CD4-positive, alpha-beta T cell treated with Interleukin-10 for 1 hour (primary cell): ENCODE measurements at places on chromosomes 11 and 22.

DNA sequence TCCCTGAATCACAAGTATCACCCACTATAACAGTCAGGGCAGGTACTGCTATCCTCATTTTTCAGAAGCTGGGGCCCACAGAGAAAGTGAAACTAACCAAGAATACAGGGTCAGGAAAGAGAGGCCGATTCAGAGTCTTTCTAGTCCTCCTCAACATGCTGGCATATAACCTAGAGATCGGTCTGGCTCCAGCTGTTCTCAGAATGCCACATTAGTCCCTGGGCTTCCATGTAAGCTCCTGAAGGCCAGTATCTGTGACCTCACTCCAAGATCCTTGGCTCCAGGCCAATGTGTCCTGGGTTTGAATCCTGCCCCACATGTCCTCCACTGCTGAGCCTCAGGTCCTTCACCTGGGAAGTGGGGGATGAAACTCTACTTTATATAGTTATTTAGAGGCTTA is 50.4 kb downstream of the TENM4 start:
- DNase-seq, result no peak

DNA sequence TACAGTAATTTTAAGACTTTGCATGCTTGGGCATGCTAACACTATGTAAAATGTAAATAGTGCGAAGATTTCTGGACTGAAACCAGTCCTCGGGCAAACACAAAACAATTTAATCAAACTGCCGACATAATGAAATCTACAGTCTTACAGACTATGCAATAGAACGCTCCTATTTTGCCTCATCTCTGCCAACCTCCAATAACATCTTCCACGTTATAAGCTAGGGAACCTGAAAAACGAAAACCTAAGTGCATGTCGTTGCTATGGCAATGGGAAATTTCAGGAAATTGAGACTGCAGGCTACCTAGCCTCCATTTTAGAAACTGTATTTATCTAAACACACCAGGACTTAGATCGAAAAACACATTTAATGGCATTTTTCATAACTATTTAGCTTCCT is 1.1 kb downstream of the CSTF3 start:
- DNase-seq, result peak; percentile 33

DNA sequence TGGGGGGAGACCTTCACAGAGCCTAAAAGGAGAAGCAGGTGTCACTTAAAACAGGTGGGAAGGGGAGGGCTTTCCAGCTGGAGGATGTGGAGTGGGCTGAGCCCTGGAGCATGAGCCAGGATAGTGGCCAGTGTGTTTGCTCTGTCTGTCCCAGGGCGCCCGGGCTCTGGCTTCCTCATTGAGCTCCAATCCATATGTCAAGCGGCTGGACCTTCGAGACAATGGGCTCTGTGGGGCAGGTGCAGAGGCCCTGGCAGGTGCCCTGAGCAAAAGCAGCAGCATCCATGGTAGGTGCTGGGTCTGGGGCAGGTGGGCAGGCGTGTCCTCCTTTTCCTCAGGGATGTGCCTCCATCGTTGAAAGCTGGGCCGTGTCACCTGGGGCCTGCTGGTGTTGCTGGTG is 2.0 kb downstream of the LRRC74B start:
- DNase-seq, result no peak

- DNase-seq, result no peak
Measured at GRCh38 chr11:123905826-123906225, 3.9 kb downstream of the OR8D4 start.

GRCh38 chr22:26045051-26045450 is 124.2 kb upstream of the SEZ6L start:
- no peak for DNase-seq

DNA sequence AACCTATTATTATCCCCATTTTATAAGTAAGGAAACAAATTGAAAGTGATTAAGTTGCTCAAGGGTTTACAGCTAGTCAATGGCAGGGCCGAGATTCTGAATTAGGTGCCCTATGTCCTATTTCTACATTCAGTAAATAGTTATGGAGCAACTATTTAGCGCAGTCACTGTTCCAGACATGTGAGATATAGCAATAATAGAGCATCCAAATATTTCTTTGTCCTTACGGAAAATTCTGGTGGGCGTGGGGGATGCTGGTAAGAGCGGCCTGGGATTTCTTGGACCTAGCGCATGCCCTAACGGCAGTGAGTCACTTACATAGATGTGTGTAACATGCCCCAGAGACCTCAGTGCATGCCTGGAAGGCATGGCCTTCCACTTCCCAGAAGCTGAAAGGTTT is 4.4 kb downstream of the DTX4 start:
- DNase-seq, result no peak

DNA sequence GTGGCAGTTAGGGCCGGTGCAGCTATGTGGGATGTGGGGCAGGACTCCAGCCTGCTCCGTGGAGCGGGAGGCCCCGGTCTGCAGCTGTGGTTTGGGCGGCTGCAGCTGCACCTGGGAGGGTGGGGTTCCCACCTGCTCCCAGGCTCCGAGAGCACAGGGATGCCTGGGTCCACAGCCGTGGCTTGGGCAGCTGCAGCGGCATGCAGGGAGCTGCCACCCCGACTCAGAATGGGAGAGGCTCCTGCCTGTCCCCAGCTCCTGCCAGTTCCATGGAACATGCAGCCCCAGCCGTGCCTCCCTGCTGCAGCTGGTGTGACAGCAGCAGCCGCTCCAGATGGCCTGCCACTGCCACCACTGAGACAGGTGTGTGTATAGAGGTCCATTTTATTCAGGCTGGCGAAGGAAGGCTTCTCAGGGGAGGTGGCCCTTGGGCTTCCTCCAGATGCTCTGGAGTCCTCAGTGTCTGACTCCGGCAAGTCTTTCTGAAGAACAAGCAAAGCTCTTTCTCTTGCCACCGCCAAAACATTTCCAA is 21.8 kb upstream of the UPK3A start:
- no peak for DNase-seq

DNA sequence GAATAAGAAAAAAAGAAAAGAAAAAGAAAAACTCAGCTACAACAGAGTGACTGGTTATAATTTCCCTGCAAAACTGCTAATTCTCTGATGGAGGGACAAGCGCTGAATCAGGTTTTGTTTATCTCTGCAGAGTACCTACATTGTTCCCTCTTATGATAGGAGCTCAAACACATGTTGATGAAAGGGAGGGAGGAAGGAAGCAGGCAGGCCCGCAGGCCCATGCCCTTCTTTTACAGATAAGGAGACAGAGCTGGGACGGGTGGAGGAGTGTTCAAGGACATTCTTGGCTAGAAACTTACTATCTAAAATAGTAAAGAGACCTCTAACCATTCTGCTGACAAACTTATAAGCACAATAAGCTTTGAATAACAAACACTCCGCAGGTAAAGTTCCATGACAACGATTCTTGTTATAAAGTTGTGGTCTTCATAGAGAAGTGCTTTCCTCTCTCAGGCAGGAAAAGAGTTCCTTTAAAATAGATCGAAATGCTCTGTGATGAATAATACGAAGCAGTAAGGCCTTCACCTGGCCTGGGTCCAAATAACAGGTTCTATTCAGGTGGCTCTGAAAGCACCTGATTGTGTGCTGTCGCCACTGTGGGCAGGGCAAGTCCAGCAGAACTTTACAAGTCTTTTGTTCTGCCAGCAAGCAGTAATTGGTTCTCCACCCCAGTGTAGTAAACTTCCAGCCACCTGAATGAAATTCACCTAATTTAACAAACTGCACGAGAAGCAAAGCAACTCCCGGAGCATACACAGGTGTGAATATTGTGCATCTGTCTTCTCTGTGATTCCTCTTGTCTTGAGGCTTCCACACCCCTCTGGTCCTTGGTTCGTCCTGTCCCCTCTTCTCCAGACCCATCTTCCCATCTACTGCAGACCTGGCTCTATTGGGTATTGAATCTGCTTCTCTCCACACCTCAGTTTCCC is 15.3 kb upstream of the MICAL2 start:
- no peak for DNase-seq

GRCh38 chr11:830295-831117 is 2.2 kb upstream of the CD151 start:
- peak; percentile 69 for DNase-seq

GRCh38 chr11:2299773-2300172 is 1.9 kb downstream of the C11orf21 start:
- DNase-seq, result no peak

- no peak for DNase-seq
Measured at GRCh38 chr11:47566149-47566698, 825 bp downstream of the PTPMT1 start.

- DNase-seq, result no peak
Measured at GRCh38 chr22:38935616-38936015, 21.8 kb upstream of the APOBEC3A start.

- DNase-seq, result no peak
Measured at GRCh38 chr22:30704978-30705377, 10.3 kb downstream of the OSBP2 start.

DNA sequence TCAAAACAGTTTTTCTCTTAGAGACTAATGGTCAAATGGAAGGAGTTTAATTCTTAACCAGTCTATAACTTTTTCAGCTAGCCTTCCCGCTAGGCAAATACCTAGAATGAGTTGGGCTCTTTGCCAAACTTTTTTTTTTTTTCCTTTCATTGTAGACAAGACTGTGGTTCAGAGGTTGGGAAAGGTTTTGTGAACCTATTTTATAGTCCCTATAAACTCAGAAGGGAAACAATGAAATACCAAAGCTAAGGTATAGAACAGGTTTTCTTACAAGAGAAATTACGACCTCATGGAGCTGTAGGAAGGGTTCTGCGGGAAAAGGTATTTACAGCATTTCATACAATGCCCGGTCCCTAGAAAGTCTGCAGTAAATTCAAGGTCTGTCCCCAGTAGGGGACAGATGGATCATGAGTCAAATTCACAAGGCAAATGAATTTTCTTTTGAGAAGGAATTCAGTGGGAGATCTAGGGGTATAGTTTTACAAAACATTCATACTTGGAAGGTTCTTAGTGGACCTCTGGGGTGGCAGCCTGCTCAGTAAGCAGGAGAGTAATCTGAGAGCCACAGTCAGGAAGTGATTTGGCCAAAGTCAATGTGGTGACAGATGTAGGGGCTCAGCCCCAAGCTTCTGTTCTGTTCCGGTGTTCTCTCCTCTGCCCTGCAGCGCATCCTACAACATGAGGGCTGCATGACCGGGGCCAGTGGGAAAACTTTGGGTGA is 146.8 kb downstream of the DBX1 start:
- DNase-seq, result no peak

DNA sequence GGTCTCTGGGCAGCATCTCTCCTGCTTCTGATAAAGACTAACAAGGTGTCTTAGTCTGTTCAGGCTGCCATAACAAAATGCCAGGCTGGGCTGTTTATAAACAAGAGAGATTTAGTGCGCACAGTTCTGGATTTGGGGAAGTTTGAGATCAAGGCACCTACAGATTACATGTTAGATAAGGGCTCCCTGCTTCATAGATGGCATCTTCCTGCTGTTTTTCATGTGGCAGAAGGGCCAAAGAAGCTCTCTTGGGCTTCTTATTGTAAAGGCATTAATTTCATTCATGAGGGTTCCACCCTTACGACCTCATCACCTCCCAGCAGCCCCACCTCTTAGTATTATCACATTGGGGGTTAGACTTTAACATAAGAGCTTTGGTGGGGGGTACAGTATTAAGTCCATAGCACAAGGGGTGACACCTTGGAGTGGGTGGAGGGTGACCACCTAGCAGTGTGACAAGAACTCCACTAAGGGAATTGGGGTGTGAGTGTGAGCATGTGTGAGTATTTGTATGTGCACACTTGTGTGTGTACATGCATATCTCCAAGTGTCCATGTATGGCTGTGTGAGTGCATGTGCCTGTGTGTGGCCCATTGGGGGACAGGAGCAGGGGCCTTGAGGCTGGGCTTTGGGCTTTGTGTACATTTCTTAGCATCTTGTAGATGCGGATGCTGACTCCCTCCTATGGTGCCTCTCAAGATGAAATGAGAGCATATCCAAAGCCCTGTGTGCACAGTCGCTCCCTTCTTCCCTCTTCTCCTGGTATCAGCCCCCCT is 42.7 kb downstream of the BCR start:
- DNase-seq, result no peak

GRCh38 chr11:8025816-8026215 is 38.7 kb downstream of the EIF3F start:
- no peak for DNase-seq

- DNase-seq, result no peak
Measured at GRCh38 chr11:102251423-102251822, 65.9 kb upstream of the BIRC3 start.

DNA sequence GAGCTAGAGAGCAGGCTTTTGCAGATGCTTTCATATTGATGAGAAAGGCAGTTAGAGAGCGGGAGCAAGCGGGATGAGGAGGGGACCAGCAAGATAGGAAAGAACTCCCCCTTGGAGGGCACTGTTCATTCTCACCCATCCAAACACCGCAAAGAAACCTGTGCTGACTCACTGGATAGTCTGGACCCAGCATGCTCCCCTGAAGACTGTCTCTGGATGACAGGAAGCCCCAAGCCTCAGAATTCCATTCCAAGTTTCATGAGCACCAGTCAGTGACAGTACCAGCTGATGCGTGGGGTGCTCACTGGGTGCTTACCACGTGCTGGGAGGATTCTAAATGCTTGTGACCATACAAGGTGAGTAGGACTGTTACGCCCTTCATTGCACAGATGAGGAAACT is 34.2 kb downstream of the MICAL3 start:
- DNase-seq, result no peak

DNA sequence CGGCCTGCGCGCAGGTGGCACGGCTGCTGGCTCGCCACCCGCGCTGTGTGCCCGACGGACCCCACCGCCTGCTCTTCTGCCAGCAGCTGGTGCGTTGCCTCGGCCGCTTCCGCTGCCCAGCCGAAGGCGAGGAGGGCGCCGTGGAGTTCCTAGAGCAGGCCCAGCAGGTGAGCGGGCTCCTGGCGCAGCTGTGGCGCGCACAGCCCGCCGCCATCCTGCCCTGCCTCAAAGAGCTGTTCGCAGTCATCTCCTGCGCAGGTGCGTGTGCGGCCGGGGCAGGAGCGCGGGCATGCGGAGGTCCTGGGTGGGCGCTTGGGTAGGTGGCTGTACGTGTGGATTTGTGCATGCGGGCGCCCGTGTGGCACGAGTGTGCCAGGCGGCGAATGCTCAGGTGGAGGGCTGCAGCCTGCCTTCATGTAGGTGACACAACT is 8.0 kb downstream of the USP35 start:
- no peak for DNase-seq

DNA sequence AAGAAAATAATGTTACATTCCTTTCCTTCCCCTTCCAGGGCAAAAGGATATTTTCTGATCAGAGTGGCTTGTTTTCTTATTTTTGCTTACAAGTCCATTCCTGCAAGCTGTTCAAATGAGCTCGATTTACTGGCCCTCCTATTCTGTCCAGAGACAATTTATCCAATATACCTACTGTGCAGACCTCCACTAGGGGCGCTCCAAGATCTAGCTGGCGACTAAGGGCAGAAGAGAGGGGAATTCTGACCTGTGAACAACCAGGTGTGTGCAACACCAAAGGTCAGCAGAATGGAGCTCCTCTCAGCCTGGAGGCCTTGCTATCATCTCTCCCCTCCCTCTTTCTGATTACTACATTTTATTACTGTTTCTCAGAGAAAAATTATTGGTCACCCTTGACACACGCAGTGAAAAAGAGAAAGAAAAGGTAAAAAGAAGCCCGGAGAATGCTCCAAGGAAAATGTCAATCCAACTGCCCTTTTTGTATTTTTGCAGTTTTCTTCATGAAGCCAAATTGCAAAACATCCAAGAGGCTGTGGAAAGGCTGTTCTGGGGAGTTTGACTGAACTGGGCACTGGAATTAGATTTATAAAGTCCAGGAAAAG is 3.2 kb downstream of the SEZ6L start:
- DNase-seq, result peak; percentile 6
